ENCODE measurements at places on chromosomes 13 and 19.

DNA sequence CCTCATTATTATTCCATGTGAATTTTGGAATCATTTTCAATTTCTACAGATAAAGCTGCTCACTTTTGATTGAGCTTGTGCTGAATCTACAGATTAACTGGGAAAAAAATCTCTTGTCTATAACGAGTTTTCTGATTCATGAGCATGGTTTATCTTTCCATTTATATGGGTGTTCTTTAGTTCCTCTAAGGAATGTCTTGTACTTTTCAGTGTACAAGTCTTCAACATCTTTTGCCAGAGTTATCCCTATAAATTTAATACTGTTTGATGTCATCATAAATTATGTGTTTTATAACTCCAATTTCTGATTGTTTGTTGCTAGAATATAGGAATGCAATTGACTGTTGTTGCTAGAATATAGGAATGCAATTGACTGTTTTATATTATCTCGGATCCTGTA is 533.8 kb downstream of the OLFM4 start:
- DNase-seq: no peak

GRCh38 chr19:4467835-4468234 is 4.3 kb upstream of the HDGFL2 start:
- no peak for DNase-seq

DNA sequence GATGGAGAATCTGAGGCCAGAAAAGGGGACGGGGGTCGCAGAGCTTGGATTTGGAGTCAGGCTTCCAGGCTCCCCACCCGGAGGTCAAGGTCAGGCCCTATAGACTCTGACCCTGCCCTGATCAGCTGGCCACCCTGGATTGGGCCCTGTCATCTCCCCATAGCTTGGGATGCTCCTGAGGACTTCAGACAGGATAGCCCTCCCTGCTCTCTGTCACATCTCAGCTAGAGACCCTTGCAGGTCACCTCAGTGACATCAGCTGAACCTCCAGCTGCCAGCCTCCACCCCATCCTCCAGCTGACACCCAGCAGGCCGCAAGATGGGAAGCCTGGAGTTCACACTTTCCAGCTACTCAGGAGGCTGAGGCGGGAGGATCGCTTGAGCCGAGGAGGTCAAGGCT is 2.8 kb upstream of the TPM4 start:
- no peak for DNase-seq

DNA sequence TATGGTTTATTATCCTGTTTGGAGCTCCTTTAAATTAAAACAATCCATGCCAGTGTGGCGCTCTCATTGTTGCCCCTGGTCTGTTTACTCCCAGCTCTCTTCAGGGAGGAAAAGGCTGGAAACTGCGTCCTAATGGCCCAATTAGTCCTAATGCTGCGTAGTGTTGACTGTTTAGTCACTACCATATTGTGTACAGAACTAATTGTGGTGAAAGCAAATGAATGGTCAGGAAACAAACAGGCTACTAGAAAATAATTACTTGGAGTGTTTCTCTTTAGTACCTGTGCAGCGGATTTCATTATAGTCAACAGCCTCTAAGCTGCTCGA is 54.5 kb upstream of the MTIF3 start:
- no peak for DNase-seq

DNA sequence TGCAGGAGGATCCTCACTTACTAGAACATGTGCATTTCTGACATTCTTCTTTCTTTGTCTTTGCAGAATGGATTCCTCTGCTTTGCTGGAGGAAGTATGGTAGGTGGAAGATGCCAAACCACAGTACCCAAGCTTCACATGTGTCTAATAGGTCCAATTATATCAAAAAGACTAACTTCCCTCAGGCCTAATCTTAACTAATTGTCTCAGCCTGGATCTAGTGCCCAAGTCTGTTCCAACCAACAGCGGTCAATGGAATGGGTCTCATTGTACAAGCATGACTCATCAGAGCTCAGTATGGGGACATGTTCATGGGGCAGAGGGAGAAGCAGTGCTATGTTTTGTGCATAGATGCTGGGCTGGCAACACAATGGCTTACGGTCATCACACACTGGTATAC is 81.6 kb upstream of the CSNK1A1L start:
- DNase-seq: no peak

GRCh38 chr13:36450534-36450933 is 18.2 kb downstream of the CCNA1 start:
- DNase-seq: no peak

DNA sequence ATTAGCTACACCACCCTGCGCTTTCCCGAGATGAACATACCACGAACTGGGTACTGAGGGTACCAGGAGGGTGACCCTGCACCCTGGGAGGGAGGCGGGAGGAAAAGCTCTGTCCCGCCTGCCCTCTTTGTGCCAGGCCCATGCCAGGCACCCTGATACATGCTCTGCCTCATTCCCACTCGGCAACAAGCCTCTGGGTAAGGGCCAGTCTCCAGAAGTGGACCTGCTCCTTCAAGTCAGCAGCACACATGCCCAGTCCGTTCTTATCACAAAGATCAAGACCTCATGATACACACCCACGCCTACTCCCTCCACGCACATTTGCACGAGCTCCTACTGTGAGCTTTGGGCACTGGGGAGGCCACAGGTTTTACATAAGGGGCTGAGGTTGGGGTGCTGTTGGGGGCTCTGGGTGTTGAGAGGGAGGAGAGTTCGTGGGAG is 2.0 kb upstream of the FFAR1 start:
- no peak for DNase-seq

DNA sequence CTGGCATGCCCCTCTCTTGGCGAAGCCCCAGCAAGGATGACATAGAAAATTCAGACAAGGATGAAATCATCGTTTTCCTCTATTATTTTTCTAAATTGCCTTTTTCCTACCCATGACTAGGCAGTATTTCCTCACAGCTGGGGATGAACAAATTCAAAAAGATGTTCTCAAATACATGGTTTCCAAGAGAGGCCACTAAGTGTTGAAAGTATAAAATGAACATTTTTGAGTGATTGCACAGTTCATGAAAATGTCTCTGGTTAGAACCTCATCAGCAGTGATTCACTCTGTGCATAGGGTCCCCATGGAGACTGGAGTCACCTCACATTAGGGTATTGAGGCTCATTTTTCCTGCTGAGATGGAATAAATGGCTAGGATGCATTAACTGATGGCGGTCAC is 373.7 kb downstream of the DNAJC15 start:
- no peak for DNase-seq

GRCh38 chr13:61316647-61317046 is 99.0 kb downstream of the PCDH20 start:
- DNase-seq: no peak

- peak; percentile 18 for DNase-seq
Observed at GRCh38 chr19:41264581-41265394, 616 bp downstream of the HNRNPUL1 start.

- DNase-seq: no peak
Observed at GRCh38 chr19:52963247-52963618, 552 bp upstream of the ZNF816 start.

GRCh38 chr19:5990289-5990797 is 12.4 kb upstream of the RANBP3 start:
- no peak for DNase-seq

GRCh38 chr19:35267353-35267817 is 1.4 kb upstream of the USF2 start:
- peak; percentile 39 for DNase-seq

GRCh38 chr13:77055158-77055557 is 28.2 kb upstream of the FBXL3 start:
- no peak for DNase-seq

GRCh38 chr19:29489172-29489951 is 36.4 kb upstream of the VSTM2B start:
- no peak for DNase-seq

DNA sequence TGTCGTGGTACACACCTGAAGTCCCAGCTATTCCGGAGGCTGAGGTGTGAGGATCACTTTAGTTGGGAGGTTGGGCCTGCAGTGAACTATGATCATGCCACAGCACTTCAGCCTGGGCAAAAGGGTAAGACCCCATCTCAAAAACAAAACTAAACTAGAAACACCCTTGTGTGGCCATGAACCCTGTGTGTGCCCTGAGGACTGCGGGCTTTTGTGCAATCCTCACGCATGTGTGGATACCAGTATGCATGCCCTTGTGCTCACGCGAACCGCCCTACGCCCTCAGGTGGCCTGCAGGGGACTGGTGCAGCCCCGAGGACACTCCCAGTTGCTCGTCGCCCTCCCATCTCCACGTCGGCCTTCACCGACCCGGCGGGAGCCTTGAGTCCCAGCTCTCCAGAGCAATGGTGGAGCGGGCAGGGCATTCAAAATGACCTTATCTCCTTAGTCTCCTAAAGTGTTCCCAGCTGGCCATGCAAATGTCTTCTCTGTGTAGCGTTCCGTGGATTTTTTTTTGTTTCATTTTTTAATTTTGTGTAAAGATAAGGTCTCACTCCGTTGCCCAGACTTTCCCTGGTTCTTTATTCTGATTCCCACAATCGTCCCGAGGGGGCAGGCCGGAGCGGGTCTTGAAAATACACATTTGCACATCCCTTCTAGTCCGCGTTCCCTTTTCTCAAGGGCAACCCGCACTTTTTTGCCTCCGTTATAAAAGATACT is 868 bp upstream of the EGLN2 start:
- DNase-seq: no peak

DNA sequence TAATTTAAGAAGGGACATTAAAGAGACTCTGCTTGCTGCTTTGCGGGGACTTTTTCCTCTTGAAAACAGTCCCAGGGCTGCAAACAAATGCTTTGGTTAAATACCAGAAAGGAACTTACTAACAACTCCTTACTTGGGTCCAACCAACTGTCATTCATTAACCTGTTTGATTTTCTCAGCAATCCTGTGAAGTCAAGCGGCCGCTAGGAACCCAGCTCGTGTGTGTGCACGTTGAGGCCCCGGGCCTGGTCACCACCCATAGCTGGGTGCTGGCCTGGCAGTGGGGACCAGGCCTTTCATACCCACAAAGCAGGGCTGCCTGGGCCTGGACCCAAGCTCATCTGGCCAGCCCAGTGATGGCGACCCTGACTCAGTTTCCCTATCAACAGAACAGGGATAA is 50.7 kb downstream of the C1QTNF9 start:
- DNase-seq: no peak

DNA sequence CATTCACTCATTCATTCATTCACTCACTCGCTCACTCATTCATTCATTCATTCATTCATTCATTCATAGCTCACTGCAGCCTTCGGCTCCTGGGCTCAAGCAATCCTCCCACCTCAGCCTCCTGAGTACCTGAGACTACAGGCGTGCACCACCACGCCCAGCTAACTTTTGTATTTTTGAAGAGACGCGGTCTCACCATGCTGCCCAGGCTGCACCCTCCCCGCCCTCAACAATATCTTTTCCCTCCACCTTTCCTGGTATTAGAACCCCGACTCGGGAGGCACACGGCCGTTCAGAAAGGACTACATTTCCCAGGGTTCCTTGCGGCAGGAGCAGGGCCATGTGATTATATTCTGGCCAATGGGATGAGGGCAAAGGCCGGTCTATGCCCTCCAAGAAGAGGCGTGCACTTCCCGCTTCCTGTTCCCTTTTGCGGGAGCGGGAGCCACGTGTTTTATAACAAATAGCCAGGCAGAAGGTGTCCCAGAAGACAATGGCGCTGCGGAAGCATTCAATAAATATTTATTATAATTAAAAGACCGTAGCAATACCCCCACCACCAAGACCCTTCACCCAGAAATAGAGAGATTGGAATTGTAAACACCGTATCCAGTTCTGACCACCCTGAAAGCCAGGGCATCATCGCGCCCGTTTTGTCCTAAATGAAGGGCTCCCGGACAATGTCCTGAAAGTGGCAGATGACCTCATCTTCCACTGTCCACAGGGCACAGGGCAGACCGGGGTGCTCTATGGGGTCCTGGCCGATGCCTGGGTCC is 15.9 kb downstream of the TICAM1 start:
- DNase-seq: peak; percentile 44

DNA sequence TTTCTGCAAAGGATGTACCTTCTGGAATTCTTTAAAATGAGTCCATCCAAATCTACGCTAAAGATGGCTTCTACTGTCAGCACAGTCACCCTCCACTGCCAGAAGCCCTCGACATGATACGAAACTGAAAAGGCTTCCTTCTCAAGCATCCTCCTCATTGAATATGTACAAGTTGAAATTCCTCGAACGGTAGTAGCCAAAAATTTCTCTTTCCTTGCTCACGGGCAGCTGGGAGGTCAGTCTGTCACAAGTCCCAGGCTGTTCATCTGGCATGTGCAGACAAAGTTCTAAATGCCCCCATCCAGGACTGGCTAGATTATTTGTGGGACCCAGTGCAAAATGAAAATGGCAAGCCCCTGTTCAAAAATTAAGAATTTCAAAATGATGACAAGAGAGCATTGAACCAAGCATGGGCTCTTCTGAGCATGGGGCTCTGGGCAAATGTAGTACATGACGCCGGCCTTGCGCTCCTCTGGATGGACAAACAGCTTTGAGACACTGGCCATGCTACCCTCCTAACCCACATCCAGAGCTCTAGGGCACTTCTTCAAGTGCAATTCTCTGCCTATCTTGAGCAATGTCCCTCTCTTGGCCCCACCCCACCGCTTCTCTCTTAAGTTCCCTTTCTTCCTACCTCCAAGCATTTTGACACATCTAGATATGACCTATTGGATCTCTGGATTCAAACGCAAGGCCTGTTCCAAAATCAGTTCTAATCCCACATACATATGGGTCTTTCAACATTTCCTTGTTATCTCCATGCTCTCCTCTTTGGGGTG is 78.9 kb upstream of the FLT1 start:
- no peak for DNase-seq

GRCh38 chr19:3413796-3414327 is 47.5 kb downstream of the NFIC start:
- no peak for DNase-seq

- DNase-seq: no peak
Observed at GRCh38 chr13:27476943-27477703, 26.8 kb upstream of the MTIF3 start.

DNA sequence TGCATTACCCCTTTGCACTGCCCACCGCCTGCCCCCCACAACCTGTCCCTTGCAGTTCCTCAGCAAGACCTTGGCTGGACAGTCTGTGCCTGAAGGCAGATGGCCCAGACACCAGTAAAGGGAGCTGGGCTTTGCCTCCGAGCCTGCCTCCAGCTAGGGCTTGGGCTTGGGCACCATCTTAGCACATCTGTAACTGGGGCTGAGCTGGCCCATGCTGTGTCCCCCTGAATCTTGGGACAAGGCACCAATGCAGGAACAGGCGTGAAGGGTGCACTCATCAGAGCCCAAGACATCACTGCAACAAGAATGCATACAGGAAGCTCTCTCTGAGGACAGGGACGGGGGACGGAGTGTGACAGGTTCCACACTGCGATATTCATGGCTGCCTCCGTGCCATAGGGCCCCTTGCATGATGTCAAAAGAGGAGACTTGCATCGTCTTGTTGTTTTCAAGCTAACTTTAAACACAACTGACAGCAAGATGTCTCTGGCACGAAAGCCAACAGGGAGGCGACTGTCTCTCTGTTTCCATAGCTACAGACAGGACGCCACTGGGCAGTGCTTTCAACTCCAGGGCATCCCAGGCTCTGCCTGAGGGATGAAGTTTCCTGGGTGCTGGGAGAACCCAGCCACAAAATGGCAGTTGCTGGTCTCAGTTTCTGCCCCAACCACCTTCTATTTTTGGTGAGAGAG is 8.7 kb upstream of the CHST8 start:
- DNase-seq: no peak
